ENCODE measurements at places on chromosomes 3 and 15.

DNA sequence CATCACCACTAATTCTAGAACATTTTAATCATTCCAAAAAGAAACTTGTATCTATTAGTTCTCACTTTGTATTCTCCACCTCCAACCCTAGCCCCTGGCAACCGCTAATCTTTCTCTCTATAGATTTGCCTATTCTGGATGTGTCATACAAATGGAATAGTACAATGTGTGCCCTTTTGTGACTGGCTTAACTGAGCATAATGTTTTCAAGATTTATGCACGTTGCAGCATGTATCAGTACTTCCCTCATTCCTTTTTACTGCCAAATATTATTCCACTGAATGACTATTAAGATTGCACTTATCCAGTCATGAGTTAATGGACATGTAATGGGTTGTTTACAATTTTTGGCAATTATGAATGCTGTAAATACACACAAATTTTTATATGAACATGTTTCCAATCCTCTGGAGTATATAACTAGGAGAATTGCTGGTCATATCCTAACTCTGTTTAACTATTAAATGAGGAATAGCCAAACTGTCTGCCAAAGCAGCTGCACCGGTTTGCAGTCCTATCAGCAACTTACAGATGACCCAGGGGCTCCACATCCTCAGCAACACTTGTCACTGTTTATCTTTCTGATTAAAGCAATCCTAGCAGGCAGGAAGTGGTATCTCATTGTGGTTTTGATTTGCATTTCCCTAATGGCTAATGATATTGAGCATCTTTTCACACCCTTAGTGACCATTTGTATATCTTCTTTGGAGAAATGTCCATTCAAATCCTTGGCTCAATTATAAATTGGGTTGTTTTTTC lies 42.9 kb downstream of the DCUN1D1 start:
- no peak for DNase-seq

- DNase-seq: no peak
These were observed 282.9 kb downstream of the NTRK3 start for GRCh38 chr15:87973501-87974215.

DNA sequence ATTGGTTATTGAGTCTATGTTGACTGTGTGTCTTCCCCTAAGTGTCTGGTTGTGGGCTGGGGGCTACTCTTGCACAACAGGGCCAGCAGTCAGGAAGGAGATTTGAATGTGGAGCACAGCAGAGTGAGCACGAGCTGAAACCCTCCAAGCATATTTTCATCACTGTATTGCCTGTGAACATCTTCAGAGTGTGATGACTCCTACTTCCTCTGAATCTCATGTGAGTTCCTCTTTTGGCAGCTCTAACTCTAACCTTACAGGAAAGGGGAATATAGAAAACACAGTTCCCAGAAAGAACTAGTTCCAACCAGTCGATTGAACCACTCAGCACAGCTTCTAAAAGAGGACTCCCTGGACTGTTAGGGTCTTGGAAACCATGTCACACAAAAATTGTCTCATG lies 211.6 kb downstream of the RAP2B start:
- DNase-seq: no peak

DNA sequence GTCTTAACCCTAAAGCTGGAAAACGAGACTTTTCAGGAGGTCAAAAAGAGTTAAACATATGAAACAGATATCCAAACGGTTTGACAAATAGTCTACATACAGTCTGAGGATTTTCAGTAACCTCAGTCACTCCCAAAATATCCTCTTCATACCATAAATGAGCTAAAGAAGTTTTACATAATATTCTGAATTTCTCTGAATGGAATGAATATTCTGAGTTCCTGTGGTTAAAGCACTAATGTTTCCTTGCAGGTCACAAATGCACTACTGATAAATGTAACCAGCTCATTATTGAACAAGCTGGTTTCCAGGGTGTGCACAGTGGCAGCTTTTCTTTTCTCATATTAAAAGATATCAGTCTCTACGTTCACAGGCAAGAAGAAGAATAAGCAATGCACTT lies 137.4 kb upstream of the POU1F1 start:
- no peak for DNase-seq

DNA sequence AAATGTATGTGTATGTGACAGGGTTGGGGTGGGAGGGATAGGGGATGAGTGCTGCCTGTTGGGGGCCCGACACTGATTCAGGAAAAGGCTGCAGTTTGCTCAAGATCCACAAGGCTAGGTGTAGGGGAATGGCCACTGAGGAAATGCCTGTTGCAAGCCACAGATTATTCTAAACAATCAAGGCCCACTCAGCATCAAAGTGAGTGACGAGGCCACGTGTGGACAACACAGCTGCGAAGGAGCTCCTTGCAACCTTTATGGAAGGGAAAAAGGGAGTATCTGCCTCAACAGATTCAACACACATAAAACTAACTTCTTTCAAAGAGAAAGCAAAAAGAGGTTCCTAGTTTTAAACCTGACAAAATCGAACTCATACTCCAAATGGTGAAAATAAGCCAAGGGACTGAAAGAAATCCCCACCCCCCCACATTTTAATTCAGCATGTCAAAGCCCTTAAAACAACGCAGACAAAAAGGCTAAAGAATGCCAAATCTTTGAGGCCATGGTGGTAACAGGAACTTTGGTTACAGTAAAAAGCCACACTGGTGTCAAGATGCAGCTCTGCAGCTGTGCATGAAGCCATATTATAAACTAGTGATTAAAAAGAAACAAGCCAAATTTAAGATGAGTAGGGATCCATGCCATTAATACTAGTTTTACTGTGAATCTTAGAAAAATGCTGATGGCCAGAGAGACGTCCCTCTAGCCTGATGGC lies 3.6 kb downstream of the POLG start:
- DNase-seq: no peak

GRCh38 chr3:55647063-55647462 lies 160.0 kb upstream of the WNT5A start:
- no peak for DNase-seq
